Germinal center (tissue), 1 donor: ENCODE measurements at places on chromosomes 4 and X.

GRCh38 chrX:118976599-118977340, 2.4 kb downstream of the LONRF3 start:
- no peak for DNase-seq

DNA sequence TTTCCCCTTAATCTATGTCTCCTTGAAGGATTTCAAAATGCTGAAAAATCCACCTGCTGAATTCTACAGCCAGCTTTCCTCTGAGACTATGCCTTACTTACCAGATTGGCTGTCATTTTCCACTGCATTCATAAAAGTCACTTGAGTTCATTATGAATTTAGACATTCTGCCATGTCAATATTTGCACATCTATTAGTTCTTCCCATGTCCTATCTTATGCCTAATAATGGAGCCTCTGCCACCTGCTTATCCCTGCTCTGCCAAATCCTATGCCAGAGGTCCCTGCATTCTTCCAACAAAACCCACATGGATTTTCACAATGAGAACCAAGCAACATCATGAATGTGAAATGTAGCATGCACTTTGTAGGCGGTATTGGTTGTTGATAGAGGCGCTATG, 42.6 kb downstream of the GASK1B start:
- no peak for DNase-seq

DNA sequence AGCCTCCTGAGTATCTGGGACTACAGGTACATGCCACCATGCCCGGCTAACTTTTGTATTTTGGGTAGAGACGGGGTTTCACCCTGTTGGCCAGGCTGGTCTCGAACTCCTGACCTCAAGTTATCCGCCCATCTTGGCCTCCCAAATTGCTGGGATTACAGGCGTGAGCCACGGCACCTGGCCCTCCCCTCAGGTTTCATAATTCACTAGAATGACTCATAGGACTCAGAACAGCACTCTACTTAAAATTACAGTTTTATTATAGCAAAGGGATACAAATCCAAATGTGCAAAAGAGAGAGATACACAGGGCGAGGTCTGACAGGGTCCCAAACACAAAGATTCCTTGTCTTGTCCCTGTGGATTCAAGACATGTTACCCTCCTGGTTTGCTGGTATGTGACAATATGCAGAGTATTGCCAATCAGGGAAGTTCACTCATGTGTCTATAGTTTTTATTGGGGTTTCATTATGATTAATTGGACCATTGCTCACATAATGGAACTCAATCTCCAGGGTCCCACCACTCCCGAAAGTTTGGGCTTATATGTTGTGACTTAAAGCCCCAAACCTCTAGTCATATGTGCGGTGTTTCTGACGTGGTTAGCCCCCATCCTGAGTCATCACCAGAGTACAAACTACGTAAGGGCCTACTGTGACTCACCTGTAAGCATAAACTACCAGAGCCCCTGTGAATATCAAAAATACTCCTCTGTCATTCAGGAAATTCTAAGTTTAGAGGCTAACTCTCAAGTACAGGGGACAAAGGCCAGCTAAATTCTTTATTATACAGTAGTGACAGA, 5.2 kb downstream of the YIPF6 start:
- no peak for DNase-seq

DNA sequence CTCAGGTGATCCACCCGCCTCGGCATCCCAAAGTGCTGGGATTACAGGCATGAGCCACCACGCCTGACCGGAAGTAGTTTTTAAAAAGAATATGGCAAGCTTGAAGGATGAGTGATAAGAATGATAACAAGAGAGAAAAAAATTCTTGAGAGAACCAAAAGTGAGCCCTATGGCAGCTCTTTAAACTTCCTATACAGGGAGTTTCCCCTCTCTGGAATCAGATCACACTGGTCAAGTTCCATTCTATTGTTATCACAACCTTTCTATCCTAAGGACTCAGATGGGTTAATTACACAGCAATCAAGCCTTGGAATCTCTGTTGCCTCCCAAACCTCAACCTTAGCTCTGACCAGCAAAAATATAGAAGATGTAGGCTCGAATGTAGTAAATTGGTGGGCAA, 33.8 kb upstream of the ZNF518B start:
- no peak for DNase-seq

- DNase-seq = no peak
Observed at GRCh38 chr4:3877236-3877635, 111.1 kb downstream of the ADRA2C start.

- no peak for DNase-seq
Observed at GRCh38 chrX:27976284-27976683, 5.0 kb downstream of the DCAF8L1 start.

GRCh38 chrX:25555521-25555920, 539.8 kb upstream of the ARX start:
- DNase-seq = no peak

DNA sequence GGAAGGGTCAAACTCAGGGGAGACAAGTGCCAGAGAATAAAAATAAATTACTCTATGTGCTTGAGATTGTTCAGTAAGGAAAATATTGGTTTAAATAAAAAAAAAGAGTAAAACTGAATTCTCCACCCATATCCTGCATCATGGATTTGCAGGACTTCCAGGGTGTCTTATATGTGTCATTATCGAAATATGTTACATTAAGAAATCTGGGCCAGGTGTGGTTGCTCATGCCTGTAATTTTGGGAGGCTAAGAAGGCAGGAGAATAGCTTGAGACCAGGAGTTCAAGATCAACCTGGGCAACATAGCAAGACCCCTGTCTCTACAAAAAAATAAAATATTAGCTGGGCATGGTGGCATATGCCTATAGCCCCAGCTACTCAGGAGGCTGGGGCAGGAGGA, 104.9 kb downstream of the PPP3CA start:
- DNase-seq = no peak

- DNase-seq = no peak
Observed at GRCh38 chrX:151631822-151632221, 63.4 kb upstream of the PRRG3 start.

DNA sequence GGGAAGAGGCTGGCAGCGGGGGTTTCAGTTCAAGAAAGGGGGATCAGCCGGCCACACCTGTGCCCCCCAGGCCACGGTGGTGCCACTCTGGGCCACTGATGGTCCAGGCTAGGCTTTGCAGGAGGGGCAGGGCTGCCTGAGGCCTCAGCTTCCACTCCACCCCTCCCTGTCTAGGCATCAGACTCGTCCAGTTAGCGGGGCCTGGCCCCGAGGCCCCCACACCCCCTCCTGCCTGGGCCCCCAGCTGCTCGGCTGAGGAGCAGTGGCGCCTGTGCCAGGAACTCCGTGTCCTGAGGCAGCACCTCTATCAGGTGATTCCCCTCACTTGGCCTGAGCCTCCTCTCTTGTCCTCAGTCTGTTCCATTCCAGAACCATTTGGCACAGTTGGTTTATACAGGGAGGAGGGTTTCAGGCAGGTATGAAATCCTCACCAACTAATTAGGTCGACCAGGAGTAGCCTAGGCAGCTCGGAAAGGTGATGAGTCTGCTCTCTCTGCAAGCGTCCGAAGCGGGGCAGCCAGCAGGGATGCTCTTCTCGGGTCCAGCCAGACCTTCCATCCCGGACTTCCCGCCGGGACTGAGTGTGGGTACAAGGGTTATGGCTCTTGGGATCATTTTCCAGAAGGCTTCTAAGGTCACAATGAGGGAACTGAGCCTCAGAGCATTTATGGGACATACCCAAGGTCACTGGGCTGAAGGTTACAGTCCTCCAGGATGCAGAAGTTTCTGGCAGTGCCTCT, 2.1 kb downstream of the NSG1 start:
- DNase-seq = no peak

GRCh38 chrX:21658152-21658737, at the start of gene KLHL34:
Gene KLHL34, minus strand, starts transcription at chrX:21658330. Its CDS starts 542 bp downstream, at chrX:21657788.
- no peak for DNase-seq

DNA sequence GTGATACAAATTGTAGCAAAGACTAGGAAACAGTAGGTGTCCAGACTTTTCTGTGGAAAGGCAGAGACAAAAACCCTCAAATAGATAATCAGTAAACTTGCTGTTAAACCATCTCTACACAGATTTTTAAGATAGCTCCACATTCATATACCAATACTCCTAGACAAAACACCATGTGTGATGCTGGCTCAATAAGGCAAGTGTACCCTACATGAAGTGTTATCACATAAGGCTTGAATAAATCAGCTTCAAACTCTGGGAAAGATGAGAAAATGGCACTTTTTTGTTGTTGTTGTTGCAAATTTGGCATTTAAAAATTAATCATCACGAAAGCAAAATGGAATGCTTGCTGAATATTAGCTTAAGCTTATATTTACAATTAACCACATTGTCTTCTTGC, 45.1 kb downstream of the DRD5 start:
- no peak for DNase-seq

- no peak for DNase-seq
Observed at GRCh38 chr4:69239557-69240168, 25.1 kb upstream of the UGT2B11 start.
